ENCODE measurements at places on chromosomes 7 and 10. TPM values are rescaled to one million over a fixed set of nuclear protein-coding genes. Genes with fewer than 3 reads are reported as not detected.

DNA sequence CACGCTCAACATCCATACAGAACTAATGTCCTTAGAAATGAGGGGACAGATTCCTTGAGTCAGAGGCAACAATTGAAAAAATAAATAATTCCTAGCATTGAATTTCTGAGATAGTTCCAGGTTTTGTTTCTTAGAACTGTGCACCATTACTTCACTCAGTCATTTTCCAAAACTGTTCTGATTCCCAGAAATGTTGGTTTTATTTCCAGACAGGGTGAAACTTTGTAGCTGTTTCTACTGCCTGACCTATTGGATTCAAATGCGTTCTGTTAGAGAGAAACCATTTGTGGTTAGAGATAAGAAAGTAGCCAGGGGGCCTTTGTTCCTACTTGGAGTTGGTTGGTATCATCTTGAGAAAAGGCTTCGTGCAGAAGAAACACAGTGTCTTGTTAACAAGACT lies 8.1 kb upstream of the DEPP1 start:
- H3K36me3 ChIP-seq: no peaks in the 10 kb centered on the region
- H3K27me3 ChIP-seq: no peaks in the 10 kb centered on the region
- peak overlapping the region; percentile 32 for H3K4me3 ChIP-seq
- DNase-seq: peak; percentile 15
- peaks cover 61% of the 10 kb centered on the region for H3K4me1 ChIP-seq

DNA sequence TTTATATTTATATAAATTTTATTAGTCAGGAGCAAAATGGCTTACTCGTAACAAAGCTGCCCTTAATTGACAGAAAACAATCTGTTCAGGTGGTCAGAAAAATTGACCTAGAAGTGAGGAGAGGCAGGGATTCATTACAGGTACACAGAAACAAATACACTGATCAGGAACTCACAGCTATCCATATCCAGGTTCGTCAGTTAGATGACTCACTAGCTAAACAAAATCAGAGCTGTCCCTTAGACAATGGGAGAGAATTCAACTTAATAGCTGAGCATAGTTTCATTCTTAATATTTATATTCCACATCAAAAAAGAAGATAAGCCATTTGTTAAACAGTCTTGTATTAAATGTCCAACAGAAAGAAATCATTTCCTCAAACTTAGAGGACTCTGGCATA lies 41.7 kb downstream of the HYCC1 start:
- no peaks in the 10 kb centered on the region for H3K27me3 ChIP-seq
- DNase-seq: no peak
- H3K27ac ChIP-seq: no peak overlapping the region
- H3K4me3 ChIP-seq: no peak overlapping the region

The ACTA2 gene
- 5,316 TPM for total RNA-seq

- H3K4me1 ChIP-seq: peaks cover 30% of the 10 kb centered on the region
- H3K36me3 ChIP-seq: peaks cover 4% of the 10 kb centered on the region
- H3K27me3 ChIP-seq: no peaks in the 10 kb centered on the region
- no peak for DNase-seq
- no peak overlapping the region for H3K4me3 ChIP-seq
Measured at GRCh38 chr7:48091506-48092433, 2.7 kb downstream of the UPP1 start.

The RET gene
- not detected for total RNA-seq

- no peak for DNase-seq
- no peaks in the 10 kb centered on the region for H3K27me3 ChIP-seq
- H3K36me3 ChIP-seq: peaks cover 49% of the 10 kb centered on the region
- H3K27ac ChIP-seq: peak overlapping the region; percentile 57
Measured at GRCh38 chr7:107940951-107941350, 50.0 kb downstream of the DLD start.

GRCh38 chr7:30041526-30042269 lies 13.5 kb downstream of the PLEKHA8 start:
- no peak overlapping the region for H3K4me3 ChIP-seq
- H3K36me3 ChIP-seq: peaks cover 17% of the 10 kb centered on the region
- no peak for DNase-seq
- H3K4me1 ChIP-seq: no peaks in the 10 kb centered on the region

DNA sequence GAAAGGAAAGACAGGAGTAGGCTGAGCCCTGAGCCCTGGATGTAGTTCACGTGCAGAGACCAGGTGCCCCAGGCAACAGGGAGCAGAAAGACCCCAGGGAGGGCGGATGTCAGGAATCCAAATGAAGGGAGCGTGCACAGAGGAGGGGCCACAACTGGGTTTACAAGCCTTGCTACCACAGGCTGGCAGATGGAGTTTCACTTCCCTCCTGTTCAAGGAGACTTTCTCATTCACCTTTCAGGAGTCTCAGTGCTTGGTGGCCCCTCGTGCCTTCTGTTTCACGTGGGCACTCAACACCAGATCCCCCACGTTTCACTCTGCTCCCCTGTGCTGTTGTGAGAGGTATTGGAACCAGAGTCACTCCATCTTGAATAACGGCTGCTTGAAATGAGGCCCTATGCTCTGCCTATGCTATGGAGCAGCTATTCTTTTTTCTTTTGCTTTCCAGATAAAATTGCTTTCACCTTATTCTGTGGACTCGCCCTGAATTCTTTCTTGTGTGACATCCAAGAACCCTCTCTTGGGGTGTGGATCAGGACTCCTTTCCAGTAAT lies 601.4 kb upstream of the IGFBP3 start:
- no peaks in the 10 kb centered on the region for H3K36me3 ChIP-seq
- no peaks in the 10 kb centered on the region for H3K27me3 ChIP-seq
- no peak overlapping the region for H3K4me3 ChIP-seq
- DNase-seq: no peak
- no peak overlapping the region for H3K27ac ChIP-seq

All from ascending aorta (tissue), 2 donors.